GM04503 (cell line): ENCODE measurements at places on chromosomes 11 and 22.
A peak's percentile ranks its signal among the peaks of the same experiment; 100 is the strongest.

DNA sequence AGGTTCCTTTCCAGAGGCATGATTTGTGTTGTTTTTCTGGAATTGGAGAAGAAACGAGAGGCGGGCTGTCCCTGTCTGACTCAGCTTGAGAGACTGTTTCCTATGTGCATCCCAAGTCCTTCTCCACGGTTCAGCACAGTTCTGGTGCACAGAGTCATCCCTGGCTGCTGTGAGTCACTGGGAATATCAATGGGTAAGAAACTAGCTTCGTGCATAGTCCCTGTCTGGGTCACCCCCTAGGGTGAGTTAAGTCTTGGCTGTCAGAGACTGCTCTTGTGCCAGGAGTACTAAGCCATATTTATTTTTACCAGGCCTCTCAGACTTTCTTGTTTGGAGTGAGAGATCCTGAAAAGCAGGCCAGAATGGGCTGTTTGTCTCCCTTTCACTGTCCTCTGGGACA, 2.4 kb upstream of the LRP4 start:
- peak; percentile 99 for DNase-seq

DNA sequence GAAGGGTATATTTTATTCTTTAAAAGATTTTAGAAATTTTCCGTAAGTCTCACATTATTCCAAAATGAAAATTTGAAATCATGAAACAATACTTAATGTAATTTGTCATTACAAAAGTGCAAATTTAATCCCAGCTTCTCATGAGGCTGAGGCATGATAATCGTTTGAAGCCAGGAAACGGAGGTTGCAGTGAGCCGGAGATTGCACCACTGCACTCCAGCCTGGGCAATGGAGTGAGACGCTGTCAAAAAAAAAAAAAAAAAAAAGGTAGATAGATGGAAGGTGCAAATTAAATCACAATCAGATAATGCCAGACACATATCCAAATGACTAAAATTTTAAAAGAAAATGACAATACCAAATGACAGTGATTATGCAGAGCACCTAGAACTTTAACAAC, 644.2 kb downstream of the FAM181B start:
- no peak for DNase-seq

GRCh38 chr11:114080219-114080618, 20.7 kb downstream of the ZBTB16 start:
- no peak for DNase-seq

DNA sequence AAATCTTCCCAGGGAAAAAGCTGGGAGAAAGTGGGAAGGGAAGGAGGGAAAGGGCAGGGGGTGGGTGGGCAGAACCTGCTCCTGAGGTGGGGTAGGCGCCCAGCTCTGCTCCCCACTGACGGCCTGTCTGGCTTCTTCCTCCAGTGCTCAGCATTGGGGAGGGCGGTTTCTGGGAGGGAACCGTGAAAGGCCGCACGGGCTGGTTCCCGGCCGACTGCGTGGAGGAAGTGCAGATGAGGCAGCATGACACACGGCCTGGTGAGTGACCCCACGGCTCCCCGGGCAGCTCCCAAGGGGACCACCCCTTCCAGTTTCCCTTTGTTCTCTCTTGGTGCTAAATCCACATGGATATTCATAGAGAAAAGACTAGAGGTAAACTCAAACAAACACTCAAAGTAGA, 25.9 kb downstream of the SHANK3 start:
- DNase-seq = no peak

DNA sequence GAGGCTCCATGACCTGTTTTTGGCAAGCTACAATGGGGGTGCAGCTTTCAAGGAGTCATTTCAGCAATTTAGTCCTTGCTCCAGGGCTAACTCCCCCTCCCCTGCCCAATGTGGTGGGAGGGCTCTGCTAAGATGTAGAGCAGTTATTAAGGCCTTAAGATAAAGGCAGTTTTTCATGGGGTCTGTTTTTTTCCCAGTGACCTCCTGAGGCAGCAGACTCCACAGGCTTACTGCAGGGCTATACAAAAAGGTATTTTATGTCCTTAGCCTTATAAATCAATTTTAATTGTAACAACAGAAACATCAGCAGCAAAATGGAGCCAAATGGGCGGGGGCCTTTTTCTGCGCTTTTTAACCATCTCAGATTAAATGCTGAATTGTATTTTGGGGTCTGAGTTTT, 192.3 kb downstream of the KIRREL3 start:
- no peak for DNase-seq

GRCh38 chr22:35642305-35642741, 5.9 kb upstream of the APOL6 start:
- no peak for DNase-seq

DNA sequence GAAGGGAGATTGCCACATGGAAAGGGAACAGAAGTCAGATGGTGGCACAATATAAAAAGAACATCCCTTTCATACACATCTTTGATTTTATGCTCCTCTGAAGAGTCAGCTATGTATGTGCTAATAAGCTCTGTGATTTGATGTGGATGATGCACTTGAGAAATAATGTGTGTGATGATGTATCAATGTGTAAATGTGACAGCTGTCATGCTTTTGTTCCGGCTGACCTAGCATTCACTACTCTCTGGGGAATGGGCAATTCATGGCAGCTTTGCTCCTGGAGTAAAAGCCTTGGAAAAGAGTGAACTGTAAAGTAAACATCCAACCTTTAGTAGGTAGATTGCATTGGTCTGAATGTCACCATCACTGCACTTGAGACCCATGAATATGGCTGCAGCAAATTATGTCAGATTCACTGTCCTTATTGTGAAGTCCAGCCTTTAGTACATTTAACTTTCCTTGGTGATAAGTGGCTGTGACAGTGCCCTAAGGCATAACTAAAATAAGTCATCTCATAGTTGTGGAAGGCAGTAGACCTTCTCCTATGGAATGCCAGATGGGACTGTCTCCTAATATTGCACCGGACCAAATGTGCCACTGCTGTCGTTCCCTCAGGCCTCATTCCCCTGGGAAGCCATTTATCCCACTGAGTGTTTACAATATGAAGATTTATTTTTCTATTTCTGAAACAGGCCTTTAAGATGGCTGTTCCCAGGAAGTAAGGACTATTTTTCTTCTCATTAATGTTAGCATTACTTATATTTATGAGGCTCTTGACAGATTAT, 178.2 kb upstream of the CCDC90B start:
- no peak for DNase-seq

DNA sequence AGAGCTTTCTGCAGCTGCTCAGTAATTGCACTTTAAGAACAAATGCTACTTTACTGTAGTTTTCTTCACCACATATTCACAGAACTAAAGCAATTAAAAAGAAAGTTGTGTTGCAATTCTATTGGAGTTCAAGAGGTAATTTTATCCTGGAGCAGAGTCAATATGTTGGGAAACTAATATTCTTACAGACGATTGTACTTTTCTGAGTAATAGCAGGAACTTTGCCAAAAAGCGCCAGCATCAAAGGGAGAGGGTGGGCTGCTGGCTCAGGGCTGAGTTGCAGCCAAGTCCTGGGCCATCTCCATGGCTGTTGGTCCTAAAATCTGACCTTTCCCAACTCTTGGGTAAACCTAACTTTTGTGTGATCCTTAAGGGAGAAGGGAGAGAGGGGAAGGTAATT, 73.6 kb upstream of the MYO18B start:
- DNase-seq = no peak

DNA sequence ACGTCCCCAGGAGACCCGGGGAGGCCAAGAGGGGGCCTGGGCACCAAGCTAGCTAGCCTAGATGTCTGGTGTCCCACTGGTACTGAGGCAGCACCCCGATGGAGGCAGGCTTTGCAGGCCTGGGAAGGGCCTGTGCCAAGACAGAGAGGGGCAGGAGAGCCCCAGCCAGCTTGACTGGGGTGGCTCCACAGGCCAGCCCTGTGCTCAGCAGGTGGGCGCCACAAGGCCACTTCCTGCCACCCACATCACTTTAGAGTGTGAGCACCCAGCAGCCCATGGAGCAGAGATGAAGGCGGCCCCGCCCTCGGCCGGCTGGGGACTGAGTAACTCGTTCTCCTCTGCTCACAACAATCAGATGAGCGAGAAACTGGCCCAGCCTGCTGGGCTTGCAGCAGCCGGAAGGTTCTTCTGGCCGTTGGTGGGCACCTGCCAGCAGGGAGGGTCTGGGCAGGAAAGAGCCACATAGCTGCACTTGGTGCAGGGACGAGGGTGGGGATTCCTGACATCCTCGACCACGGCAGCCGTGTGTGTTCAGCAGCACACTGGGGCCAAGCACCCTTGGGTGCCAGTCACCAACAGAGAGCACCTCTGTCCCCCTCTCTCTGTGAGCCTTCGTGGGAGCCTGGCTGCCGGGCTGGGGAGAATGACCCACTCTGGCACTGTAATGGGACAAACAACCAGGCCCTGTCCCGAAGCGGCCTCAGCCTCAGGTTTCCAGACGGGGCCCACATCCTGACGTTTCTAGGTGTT, 7.6 kb downstream of the OSBPL5 start:
- DNase-seq = no peak

- no peak for DNase-seq
These were observed 182.5 kb downstream of the SOX6 start for GRCh38 chr11:16173798-16174197.

- DNase-seq = no peak
These were observed 37.6 kb upstream of the UBASH3B start for GRCh38 chr11:122617926-122618325.

GRCh38 chr11:19868871-19869270, 156.2 kb downstream of the NAV2 start:
- no peak for DNase-seq

- no peak for DNase-seq
These were observed 160.2 kb upstream of the LARGE1 start for GRCh38 chr22:34080433-34080832.

DNA sequence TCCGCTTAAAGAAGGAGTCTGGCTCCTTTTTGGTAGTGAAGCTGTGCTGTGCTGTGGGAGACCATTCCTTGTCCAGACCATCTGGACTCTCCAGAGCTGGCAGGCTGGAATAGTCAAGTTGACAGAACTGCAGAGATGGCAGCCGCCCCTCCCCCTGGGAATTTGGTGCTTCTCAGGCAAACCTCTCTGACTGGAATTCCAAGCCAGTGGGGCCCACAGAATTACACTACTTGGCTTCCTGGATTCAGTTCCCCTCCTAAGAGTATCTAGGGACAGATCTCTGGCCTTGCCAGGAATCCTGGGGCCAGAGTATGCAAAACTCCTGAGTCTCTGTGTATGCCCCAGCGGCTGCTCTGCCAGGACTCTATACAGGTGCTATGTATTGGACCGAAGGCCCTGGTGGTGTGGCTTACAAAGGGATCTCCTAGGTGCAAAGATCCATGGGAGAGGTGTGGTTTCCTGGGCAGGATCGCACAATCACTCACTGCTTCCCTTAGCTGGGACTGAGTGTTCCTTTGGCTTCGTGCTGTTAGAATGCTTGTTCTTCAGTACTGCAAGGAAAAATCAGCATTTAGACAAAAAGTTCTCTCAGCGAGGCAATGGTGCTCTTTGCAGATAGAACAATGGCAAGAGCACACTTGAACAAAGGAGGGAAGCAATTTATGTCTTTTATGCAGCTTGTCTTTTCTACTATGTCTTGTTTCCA, 86.8 kb downstream of the PRMT3 start:
- no peak for DNase-seq

DNA sequence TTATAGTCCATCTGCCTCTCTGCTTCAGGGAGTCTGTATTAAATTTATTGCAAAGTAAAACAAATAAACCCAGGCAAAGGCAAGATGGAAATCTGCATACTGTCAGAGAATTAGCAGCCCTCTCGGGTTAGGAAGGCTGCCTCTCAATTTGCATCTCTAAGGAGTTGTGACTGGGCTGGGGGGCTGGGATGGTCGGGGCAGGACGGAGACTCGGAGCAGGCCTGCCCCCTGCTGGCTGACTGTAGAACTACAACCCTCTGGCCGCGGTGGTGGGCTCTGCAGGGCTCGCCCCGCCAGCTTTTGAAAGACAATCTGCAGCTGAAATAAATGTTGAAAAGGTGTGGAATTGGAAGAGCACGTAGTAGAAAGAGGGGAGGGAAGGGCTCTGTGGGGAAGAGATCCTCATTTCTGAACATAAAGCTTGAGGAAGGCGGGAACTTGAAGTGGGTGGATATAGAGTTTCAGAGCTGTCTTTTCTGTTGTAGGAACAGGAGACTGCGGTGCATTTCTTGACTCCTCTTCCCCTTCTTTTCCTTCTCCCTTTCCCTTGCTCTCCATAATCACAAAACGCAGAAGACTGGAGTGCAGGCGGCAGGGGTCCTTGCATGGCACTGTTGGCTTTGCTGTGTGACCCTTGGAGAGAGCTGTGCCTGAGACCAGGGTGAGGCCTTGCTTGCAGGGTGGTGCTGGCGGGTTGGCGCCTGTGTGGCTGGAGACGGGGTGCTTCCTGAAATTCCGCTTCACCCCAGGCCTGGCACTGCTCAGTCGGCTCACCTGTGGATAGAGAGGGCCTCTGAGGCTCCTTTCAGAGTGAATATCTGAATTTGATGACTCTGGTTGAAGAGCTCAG, 22.6 kb upstream of the PKNOX2 start:
- DNase-seq = no peak
